ENCODE measurements at places on chromosomes 3 and 15. TPM values are rescaled to one million over a fixed set of nuclear protein-coding genes. Genes with fewer than 3 reads are reported as not detected.
A peak's percentile ranks its signal among the peaks of the same experiment; 100 is the strongest.

Gene FBXO40
- not detected for total RNA-seq

DNA sequence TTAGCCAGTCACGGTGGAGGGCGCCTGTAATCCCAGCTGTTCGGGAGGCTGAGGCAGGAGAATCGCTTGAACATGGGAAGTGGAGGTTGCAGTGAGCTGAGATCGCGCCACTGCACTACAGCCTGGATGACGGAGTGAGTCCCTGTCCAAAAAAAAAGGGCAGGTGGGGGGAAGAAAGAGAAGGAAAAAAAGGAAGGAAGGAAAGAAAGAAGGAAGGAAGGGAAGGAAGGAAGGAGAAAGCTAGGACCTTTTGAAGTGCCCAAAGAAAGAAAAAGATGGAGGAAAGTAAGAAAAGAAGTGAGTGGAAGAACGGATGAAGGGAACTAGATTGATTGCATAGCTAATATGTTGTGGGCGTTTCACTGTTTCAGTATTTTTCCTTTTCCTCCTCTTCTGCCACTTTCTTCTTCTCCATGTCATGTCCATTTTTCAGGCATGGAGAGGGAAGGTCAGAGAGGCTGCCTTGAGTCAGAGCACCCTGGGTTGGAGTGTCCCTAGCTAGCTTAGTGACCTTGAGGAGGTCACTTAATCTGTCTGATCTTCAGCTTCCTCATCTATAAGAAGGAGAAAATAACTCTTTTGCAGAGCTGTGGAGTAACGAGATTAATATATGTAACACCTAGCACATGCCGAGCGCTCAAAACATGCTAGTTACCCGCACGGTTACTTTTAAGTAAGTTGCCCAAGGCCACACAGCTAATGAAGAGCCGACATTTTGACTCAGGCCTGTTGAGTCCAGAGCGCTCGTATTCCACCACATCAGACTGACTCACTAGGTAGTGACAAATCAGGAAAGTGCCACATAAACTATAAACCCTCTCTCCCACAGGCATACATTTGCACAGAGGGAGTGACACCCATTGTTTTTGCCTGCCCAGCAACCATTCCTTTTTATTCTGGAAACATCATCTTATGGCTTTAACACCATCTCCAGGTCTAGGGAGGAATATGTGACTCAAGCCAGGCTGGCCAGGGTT lies 42.2 kb downstream of the BHLHE40 start:
- no peak for DNase-seq

DNA sequence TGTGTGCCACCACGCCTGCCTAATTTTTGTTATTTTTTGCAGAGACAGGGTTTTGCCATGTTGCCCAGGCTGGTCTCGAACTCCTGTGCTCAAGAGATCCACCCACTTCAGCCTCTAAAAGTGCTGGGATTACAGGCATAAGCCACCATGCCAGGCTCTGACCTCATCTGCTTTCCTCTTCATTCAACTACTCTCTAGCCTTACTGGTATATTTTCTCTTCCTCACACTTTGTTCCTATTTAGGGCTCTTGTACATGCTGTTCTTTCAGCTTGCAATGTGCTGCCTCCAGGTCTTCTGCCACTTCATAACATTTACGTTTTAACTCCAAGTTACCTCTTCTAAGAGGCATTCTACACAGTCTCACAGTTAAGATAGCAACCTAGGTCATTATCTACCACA lies 34.9 kb downstream of the PIK3CB start:
- no peak for DNase-seq

DNA sequence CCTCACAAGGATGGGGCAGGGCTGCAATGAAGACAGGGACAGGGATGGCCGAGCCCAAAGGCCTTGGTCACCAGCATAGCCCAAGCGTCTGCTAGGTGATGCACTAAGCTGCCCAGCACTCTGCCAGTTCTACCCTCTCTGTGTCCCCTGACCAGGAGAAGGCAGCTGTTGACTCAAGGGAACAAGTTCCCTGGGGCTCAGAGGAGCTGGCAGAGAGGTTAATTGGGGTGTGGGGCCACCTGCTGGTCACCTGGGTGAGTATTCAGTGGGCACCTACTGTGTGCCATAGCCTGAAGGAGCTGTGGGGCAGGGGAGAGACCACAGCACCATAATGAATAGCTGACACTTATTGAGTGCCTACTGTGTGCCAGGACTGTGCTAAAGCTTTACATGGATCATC lies 22.0 kb upstream of the DOCK3 start:
- peak; percentile 53 for DNase-seq

Gene LRRC58
- total RNA-seq: 12.9 TPM

- peak; percentile 54 for DNase-seq
Measured at GRCh38 chr15:52527911-52528563, 643 bp downstream of the MYO5A start.

DNA sequence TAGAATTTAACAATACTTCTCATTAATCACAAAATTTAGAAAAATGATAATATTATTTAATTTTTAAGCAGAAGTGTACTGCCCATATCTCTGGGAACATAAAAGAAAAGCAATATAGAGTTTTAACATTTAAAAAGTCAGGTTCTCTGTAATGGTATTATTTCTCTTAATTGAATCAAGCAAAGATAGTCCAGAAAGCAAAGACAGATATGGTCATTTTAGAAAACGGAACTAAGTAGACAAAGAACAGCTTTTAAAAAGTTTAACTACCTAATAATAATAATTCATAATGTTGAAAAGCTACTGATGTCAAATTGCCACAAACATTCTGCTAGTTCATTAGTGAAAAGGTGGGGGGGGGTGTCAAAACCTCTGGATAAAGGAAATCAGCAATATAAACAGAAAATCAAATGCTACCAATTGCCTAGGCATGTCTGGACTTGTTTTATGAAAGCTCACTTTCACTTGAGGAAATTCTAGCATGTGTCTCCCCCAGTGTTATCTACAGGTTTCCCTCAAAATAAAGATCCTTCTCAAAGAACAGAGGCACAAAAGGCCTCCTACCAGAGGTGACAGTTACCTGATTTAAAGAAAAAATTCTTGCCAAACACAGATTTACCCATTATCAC lies 1.7 kb downstream of the ZMAT3 start:
- no peak for DNase-seq

Gene LIPH
- 4.3 TPM for total RNA-seq

Gene MGLL
- 55.1 TPM for total RNA-seq

DNA sequence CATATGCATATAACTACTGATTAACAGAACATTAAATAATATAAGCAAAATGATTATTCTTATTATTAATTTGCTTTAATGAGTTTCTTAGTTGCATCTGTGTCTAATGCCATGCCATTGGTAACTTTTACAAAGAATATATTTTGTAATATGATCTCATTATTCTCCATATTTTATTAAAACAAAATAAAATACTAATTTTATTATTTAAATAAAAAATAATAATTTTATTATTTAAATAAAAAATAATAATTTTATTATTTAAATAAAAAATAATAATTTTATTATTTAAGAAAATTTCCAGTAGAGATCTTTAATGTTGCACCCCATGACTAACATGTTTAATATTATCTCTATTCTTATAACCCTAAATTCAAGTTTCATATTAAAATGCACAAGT lies 771.1 kb downstream of the NR2F2 start:
- DNase-seq: no peak

Gene ISLR
- total RNA-seq: 15.1 TPM

Measured in stomach (tissue), 19 donors.